Right ventricle myocardium superior (tissue), 1 donor: ENCODE measurements at places on chromosomes 7 and 10. TPM values are rescaled to one million over a fixed set of nuclear protein-coding genes. Genes with fewer than 3 reads are reported as not detected.

GRCh38 chr7:105346593-105347322 lies 42.0 kb downstream of the SRPK2 start:
- no peak for DNase-seq

GRCh38 chr7:92259062-92259461 lies 13.3 kb downstream of the ANKIB1 start:
- no peak for DNase-seq

GRCh38 chr10:71268247-71268691 lies 50.8 kb upstream of the SLC29A3 start:
- DNase-seq: no peak

GRCh38 chr7:74187915-74188675 lies 13.9 kb downstream of the EIF4H start:
- DNase-seq: no peak

GRCh38 chr7:100825751-100826513 lies 1.4 kb downstream of the EPHB4 start:
- no peak for DNase-seq

GRCh38 chr7:26683277-26683676 lies 181.1 kb downstream of the SKAP2 start:
- no peak for DNase-seq

- peak; percentile 62 for DNase-seq
Measured at GRCh38 chr10:78185693-78186055, 152.0 kb downstream of the RPS24 start.

- no peak for DNase-seq
Measured at GRCh38 chr7:117493460-117493859, 13.6 kb downstream of the CFTR start.

GRCh38 chr7:86320341-86320740 lies 323.4 kb upstream of the GRM3 start:
- DNase-seq: no peak

DNA sequence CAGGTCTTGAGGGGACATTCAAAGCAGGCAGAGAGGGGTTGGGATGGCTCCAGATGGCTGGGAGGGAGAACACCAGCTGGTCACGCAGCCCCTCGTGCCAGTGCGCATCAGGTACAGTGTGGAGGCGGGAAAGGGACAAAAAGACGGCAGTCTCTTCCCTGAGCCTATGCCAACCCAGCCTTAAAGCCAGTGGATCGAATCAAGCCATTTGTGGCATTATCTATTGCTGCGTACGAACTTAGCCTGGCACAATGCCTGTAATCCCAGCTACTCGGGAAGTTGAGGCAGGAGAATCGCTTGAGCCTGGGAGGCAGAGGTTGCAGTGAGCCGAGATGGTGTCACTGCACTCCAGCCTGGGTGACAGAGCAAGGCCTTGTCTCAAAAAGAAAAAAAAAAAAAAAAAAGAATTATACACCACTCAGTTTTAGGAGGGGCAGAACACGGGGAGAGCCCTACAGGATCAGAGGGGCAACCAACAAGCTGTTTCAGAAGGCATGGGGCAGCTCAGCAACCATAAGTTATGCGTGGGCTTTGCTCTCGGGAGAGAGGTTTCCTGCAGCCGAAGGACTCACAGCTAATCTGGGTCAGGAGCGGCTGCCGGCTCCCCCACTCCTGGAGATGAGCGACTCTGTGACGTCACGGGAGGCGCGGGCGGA lies 356 bp upstream of the NDUFB2 start:
- DNase-seq: peak; percentile 98

DNA sequence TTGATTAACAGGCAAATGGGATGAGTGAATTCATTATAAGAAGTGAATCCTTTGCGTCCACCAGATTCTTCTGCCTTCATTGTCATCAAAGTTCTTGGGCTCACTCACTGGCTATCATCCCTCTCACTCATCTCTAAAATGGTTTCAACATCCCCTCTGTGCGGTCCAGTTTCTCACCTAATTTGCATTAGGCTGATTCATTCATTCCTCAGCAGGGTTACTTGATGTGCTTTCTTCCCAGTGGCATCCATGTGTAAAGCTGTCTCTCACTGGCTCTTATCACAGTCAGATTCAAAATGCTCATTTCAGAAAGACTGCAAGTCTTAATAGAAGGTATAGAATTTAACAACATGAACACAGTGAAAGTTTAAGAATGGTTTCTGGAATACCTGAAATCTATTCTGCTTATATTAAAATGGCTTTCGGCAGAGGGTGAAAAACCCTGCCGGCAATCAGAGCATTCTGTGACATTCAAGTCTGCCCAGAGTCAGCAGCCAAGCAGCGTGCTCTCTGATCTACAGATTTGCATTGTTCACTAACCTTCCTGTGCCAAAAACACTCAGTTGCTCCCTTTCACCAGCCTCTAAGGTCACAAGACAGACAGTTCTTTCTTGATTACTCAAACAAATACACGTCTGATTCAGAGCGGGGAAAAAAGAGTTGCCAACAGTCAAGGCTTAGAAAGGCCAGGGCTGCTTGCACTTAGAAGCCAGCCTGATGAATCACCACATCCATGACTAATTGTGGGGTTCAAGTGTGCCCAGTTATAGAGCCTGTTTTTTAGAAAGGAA lies 106.7 kb downstream of the TES start:
- DNase-seq: peak; percentile 42

DNA sequence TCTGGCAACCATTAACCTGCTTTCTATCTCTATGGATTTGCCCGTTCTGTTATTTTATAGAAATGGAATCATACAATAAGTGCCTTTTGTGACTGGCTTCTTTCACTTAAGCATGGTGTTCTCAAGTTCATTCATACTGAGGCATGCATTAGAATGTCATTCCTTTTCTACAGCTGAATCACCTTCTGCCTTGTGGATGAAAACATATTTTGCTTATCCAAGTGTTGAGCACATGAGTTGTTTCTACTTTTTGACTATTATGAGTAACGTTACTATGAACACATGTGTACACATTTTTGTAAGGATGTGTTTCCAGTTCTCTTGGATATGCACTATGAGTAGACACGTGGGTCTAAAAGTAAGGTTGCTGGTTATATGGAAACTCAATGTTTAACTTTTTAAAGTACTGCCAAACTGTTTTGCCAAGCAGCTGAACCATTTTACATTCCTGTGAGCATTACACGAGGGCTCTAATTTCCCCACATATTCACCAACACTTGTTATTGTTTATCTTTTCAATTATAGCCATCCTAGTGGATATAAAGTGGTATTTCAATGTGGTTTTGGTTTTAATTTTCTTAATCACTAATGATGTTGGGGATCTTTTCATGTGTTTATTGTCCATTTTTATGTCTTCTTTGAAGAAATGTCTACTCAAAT lies 241.3 kb downstream of the FANK1 start:
- no peak for DNase-seq

DNA sequence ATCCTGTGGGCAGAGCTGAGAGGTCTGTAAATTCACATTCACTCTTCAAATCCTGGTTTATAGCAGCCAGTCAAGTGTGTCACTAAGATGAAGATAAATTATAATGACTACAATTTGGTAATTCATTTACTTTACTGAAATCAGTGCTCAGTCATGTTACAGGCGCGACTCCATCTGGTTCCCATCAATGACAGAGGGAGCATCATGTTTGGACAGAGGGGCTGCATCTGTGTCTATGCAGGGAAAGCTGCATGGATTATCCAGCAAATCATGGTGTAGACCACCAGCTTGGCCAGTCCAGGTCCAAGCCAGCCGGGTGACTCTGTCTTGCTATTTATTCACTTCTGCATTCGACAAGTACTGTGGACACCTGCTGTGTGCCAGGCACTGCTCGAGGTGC lies 214.1 kb upstream of the ZNF32 start:
- DNase-seq: no peak

GRCh38 chr7:158111906-158112570 lies 475.6 kb downstream of the PTPRN2 start:
- no peak for DNase-seq

- DNase-seq: no peak
Measured at GRCh38 chr7:52161483-52161882, 844.9 kb upstream of the COBL start.

DNA sequence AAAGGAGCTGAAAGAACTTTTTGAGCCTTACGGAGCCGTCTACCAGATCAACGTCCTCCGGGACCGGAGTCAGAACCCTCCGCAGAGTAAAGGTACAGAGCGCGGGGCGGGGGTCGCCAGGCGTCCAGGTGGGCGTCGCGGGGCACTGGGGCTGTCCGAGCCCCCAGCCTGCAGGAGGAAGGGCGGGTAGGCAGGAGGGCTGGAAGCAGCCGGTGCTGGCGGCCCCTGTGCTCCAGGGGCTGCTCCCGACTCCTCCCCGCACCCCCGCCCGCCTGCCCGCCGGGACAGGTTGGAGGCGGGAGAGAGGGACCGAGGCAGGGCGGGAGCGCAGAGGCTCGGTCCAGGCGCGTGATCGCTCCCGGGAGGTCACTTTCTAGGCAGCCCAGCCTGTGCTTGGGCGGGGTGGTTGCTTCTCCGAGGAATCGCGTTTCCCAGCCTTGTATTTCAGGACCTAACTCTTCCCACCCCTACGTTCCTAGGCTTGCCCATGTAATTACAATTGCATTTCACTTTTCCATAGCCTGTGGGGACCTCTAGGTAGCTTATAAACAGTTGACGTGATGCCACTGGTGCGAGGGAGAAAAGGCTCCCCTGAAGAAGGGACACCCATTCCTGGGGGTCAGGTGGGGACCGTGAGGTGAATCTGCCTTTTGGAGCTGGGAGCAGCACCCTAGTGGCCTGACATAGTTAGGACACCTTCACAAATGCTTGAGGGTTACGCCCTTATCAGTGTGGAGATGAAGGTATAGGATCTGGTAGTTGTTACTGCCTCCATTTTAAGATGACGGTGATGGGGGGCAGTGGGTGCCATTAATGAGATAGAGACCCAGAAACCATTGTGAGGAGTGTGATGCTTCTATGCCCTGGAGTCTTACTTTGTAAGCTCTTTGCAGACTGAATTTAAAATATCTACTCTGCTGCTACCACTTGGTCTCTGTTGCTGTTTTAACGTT lies 148.2 kb downstream of the CELF2 start:
- DNase-seq: peak; percentile 82

- DNase-seq: no peak
Measured at GRCh38 chr10:20922033-20922432, 24.9 kb upstream of the NEBL start.

GRCh38 chr10:93894516-93895378 lies 969 bp downstream of the SLC35G1 start:
- no peak for DNase-seq

DNA sequence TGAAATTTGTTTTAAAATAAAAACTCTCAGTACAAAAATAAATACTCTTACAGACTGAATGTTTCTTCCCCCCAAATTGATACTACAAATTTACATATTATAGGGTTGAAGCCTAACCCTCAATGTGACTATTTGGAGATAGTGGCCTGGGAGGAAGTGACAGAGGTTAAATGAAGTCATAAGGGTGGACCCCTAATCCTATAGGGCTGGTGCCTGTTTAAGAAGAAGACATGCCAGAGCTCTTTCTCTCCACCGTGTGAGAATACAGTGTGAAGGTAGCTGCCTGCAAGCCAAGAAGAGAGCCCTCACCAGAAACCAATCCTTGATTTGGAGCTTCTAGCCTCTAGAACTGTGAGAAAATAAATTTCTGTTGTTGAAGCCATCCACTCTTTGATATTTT lies 67.6 kb downstream of the MCU start:
- no peak for DNase-seq

The OPN4 gene
- 0.40 TPM for total RNA-seq

The CCL26 gene
- not detected for total RNA-seq

The CAV1 gene
- total RNA-seq: 300 TPM

The GPAM gene
- total RNA-seq: 29.7 TPM

The AKR1C8 gene
- total RNA-seq: not detected

The BEND7 gene
- 18.5 TPM for total RNA-seq

The GIMAP8 gene
- total RNA-seq: 14.4 TPM

The FFAR4 gene
- total RNA-seq: 0.16 TPM

The ZNF398 gene
- total RNA-seq: 6.3 TPM

The GNAT3 gene
- not detected for total RNA-seq

The SP8 gene
- not detected for total RNA-seq
